BJ (cell line): ENCODE measurements at places on chromosomes 12 and 14. TPM values are rescaled to one million over a fixed set of nuclear protein-coding genes. Genes with fewer than 3 reads are reported as not detected.

TAS2R8 gene
- not detected in 2 replicates for polyA plus RNA-seq

DNA sequence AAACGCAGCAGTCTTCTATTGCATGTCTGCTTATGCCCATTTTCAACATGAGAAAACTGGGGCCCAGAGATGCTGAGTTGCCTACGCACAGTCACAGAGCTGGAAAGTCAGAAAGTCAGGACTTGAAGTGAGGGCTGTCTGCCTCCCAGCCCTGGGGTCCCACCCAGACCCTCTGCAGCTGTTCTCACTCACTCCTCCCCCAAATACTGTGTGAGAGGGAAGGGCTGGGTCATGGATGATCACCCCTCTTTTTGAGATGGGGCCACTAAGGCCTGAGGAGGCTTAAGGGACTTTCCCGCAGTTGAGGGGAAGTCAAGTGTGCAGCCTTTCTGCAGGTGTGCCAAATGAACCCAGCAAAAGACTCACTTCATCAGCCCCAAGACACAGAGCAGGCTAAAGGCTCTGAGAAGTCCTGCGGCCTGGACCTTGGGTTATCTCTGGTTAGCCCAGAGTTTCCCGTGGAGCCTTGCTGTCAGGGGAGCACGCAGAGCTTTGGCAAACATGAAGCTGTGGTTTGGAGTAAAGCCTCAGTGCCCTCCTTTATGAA lies 18.7 kb downstream of the DTX1 start:
- DNase-seq = no peak

ARHGEF40 gene
- 40.4 and 62.7 TPM in 2 replicates for polyA plus RNA-seq

- no peak for DNase-seq
Measured at GRCh38 chr14:57418999-57419398, 28.6 kb downstream of the NAA30 start.

ARHGEF25 gene
- 18.0 and 26.0 TPM in 2 replicates for polyA plus RNA-seq

CCDC197 gene
- not detected in 2 replicates for polyA plus RNA-seq

DNA sequence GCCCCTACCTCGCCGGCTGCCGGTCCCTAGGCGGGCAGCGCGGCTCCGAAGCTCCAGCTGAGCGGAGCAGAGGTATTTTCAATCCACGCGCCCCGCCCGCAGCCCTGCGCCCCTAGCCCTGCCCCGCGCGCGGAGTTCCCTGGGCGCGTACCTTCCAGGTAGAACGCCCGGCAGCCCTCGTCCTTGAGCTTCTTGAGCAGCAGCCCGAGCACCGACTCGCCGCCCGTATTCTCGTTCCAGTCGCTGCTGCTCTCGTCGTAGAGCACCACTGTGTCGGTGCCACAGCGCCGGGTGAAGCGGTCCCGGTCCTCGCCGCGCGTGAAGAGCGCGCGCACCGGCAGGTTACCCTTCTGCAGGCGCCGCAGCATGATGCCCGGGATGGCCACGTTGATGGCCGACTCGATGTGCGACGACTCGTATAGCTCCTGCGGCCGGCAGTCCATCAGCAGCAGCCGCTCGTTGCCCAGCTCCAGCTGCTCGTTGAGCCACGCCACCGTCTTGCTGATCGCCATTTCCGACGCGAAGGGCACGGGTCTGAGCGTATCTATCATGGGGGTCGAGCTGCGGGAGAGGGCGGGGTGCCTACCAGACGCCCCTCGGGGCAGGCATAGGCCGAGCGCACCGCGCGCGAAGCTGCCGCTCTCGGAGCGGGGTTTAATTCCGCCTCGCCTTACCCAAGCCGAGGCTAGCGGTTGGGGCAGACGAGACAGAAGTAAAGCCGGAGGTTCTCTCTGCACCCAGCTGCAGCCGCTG lies 636 bp downstream of the DUSP6 start:
- DNase-seq = no peak

DNA sequence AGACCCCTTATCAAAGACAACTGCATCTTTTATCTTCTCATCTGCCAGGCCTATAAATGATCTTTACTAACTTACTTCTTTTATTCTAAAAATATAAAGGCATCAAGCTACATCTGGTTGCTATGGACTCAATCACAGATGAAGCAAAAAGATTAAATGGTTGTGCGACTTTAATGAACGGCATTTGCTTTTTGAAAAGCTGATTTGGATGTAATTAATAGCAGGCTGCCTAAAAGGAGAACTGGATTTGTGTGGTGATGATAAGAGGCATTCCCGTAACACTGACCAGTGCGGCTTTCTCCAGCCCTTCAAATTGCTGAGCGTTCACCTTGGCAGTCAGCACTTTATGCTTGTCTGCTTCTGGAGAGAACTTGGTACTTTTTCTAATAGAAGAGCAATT lies 103.8 kb downstream of the ARMH4 start:
- DNase-seq = no peak
